Stimulated activated CD8-positive, alpha-beta memory T cell treated with anti-CD3 and anti-CD28 coated beads, Interleukin-7, amount 100 ng/mL, for 24 hours (primary cell): ENCODE measurements at places on chromosomes 11 and 22.

DNA sequence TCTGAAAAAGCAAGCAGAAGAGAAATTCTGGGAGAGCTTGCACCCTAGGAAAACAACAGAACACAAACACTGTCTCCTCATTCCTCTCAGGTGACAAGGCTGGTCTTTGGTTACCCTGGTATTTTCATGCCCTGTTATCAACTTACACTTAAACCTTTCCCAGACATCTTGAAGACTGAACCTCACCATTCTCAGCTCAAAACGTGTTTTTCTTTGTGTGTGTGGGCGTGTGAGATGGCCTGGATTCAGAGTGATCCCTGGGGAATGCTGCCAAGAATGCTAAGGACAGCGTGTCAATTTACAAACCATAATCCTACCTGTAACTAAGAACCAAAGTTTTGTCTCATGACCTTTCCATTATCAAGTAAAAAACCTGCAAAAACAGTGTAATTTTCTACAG, 33.3 kb downstream of the ELF5 start:
- no peak for DNase-seq

GRCh38 chr11:61555051-61555969, 25.6 kb downstream of the SYT7 start:
- no peak for DNase-seq

DNA sequence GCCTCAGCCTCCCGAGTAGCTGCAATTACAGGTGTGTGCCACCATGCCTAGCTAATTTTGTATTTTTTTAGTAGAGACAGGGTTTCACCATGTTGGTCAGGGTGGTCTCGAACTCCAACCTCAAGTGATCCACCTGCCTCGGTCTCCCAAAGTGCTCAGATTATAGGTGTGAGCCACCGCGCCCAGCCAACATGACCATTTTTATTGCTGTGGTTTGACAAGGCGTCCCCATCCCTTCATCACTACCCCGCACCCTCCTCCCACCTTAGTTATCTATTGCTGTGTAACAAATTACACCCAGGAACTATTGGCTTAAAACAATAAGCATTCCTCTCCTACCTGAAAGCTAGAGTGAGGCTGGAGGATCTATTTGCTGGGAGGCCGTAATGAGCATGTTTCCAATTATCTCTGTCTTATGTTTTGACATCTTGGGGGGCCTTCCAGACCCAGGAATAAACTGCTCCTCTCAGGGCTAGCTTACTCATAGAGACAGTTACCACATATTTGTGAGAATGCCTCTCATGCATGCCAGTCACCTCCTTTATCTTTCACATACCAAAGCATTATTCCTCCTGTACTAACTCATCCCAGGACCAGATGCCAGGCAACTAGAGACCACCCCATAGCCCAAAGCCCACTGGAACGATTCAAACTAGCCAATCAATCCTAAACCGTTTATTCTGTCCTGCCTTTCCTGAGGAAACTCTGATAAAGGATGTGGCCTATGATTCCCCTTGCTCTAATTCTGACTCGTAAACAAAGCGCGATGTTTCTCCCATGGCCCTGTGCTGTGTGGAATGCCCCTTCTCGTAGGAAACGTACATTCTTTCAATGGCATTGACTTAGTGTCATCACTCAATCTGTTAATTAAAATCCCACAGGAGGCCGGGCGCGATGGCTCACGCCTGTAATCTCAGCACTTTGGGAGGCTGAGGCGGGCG, 19.4 kb downstream of the SNU13 start:
- no peak for DNase-seq

DNA sequence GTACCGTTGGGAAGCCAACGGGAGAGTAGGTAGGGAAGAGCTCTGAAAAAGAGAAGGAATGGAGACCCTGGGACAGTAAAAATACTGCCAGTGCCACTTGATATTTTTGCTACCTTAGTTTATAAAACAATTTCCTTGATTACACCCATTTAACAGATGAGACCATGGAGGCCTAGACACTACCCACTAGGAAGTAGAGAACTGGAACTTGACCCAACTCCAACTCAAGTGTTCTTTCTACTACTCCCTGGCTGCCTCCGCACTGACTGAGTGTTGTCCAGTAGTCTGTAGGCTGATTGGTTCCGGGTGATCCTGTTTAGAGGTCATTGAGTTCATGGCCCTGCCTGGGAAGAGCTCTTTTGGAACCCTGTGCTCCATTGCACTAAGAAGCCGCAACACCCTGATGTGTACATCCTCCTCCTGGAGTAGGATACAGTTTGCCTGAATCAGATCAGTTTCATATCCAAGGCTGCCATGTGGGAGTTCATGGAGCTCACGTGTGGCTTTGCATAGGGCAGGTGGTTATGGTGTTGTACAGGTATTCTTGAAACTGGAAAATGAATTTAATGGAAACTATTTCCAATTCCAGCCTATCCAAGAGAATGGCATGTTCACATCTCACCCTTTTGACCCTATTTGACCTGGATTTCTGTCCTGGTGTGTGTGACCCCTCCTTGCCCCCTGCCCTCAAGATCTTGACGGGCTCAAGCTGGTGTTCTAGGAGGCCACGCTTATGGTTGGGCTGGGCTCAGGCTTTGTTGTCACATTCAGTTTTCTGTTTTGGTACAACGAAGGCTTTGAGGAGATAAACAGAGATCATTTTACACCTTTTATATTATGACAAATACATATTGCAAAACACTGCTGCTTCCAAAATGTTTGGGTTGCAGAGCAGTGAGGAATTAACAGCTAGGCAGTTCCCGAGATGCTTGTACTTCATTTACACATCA, 102.2 kb upstream of the NNMT start:
- no peak for DNase-seq

DNA sequence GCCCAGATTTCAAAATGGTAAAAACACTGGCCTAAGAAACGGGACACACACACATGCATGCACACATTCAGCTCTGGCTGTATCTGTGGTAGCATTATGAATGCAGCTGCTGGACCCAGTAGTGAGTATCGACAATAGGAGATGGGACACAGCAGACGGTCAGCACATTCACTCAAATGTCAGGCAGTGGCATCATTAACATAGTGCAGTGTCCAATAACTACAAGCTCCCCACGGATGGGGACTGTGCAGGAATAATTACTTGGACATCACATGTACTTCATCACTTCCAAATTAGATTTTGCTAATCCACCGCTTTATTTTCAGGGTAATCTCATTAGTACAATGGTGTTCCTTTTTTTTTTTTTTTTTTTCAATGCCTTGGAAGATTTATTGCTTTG, 109.5 kb downstream of the FANCF start:
- DNase-seq: no peak

GRCh38 chr11:75560644-75561043, 1.4 kb upstream of the SERPINH1 start:
- no peak for DNase-seq

GRCh38 chr11:125102510-125102909, 8.9 kb downstream of the TMEM218 start:
- no peak for DNase-seq

DNA sequence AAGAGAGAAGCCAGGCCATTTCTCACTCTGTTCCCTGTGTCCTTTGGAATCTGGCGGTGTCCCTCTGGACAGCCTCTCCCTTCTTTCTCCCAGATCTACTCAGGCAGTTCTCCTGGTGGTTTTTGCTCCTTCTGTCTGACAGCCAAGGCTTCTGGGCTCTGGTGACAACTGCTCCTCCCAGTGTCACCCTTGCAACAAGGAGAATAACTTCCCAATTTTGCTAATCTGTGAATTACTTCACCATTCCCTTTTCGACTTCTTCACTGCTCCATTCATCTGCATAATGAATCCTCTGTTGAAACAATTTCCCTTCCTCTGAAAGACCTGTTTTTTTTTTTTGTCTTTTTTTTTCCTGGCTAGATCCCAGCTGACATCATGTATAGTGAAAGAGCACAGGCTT, 56.3 kb upstream of the PDE3B start:
- DNase-seq: no peak

- DNase-seq: no peak
Measured at GRCh38 chr11:24567380-24567779, 70.5 kb downstream of the LUZP2 start.

DNA sequence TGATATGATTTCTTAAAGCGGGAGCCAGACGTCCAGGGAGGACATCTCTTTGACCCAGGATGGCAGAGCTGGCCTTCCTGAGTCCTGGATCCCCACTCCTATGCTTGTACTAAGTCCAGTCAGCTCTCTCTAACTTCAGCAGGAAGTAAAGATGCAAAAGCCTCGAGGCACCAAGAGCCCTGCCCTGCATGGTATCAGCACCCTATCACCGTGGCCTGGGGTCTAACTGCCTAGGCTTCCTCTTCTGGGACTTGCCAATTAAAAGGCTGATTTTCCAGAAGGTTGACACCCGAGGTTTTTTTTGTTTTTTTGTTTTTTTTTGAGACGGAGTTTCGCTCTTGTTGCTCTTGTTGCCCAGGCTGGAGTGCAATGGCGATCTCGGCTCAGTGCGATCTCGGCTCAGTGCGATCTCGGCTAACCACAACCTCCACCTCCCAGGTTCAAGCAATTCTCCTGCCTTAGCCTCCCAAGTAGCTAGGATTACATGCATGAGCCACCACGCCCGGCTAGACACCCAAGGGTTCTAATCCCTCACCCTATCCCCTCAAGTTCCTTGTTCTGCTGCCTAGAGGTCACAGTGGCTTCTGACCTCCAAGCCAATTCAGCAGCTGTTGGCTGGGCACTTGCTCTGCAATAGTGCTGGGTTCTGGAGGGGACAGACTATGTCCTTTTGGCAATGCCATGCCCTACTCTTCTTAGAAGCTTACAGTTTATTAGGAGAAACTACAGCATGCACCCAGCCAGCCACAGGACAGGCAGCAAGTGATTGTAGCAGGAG, 50.6 kb upstream of the FTH1 start:
- DNase-seq: no peak

DNA sequence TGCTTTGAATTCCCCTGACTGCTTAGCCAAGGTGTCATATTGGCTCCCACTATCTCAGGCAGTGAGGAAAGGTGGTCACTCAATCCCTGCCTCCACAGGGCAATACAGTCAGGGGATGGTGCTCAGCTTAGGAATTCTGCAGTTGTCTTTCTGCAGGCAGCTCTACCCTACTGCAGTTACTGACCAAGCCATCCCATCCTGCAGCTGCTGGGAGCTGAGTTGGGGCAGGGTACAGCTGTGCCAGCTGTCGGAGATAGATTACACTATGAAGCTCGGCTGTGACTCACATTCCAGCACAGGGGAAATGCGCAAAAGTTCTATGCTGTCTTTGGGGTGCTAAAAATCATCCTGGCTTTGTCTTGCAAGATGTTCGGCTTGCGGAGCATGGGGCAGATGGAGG, 4.4 kb upstream of the DAGLA start:
- DNase-seq: no peak

- DNase-seq: no peak
Measured at GRCh38 chr11:29161191-29161590, 855.6 kb downstream of the KCNA4 start.

GRCh38 chr22:49756676-49757075, 71.0 kb downstream of the BRD1 start:
- DNase-seq: no peak

GRCh38 chr11:1054143-1055108, 17.9 kb upstream of the MUC6 start:
- no peak for DNase-seq

GRCh38 chr11:6576471-6577373, 26.7 kb downstream of the RRP8 start:
- DNase-seq: no peak

DNA sequence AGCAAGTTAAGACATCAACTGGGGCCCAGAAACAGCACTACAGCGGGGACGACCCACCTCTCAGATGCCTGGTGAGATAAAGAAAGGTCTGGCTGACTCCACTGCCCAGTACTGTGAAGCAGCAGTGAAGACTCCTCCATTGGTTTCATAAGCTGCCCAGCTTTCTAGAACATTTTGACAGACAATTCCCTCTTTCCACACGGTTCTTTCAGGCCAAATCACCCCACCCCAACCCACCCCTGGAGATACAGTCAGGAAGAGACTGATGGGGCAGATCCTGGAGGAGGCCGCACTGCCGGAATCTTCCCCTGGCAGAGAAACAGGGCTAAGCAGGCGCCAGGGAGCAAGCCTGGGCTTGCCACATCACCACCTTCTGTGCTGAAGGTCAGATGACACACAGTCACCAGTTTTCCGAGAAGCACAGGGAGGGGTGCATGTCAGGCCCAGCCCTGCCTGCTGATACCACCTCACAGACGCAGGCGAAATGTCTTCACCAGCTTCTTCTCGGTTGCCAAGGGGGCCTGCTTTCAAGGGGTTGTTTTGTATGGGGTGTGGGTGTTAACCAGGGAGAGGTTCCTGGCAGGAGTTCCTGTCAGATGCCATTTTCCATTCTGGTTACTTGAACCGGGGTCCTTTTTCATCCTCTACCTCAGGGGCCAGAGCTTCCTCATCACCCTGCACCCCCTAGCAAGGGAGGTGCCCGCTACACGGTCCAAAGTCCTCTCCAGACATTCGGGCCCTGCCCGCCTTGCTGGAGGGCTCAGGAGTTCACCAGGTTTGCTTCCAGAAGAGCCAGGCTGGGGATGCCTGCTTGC, 1.4 kb upstream of the NEAT1 start:
- DNase-seq: peak; percentile 65

- no peak for DNase-seq
Measured at GRCh38 chr11:117427356-117427874, 99.8 kb downstream of the CEP164 start.

- DNase-seq: no peak
Measured at GRCh38 chr11:83948200-83948599, 662.0 kb upstream of the CCDC90B start.

DNA sequence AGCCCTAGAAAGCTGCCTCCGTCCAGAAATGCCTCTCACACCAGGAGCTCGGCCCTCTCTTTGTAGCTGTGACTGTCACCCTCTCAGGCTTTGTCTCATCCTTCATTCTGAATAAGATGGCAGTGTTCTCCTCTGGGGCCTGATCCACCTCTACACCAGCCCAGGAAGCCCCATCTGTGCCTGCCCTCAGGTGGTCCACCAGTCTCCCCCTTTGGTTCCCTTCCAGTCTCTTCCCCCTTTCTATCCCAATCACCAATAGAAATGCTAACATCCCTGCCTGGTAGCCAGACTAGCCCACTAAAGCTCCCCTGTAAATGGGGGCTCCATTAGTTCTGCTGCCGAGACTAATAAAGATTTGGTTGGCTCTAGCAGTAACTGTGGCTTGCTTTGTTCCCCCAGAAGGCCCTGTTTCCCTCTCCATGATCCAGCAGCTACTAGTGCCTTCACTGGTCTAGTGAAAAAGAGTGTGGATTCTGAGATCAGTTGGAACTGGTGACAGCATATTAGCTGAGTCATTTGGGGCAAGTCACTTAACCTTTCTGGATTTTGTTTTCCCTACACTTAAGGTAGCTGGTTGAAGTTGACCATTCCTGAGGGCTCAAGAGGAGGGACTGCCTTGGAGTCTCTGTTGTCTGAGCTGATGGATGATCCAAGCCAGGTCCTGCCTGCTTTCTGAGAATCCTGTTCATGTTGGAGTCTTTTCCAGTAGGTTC, 16.2 kb downstream of the PLEKHB1 start:
- DNase-seq: no peak
